Upper lobe of right lung (tissue), 1 donor: ENCODE measurements at places on chromosomes 12 and 14. TPM values are rescaled to one million over a fixed set of nuclear protein-coding genes. Genes with fewer than 3 reads are reported as not detected.

Gene KRT8
- total RNA-seq: 223 TPM

GRCh38 chr12:104000807-104001434 lies 35.2 kb downstream of the TDG start:
- H3K36me3 ChIP-seq: no peaks in the 10 kb centered on the region
- peaks cover 5% of the 10 kb centered on the region for H3K27me3 ChIP-seq
- no peaks in the 10 kb centered on the region for H3K4me1 ChIP-seq
- DNase-seq: no peak
- H3K27ac ChIP-seq: no peak overlapping the region

DNA sequence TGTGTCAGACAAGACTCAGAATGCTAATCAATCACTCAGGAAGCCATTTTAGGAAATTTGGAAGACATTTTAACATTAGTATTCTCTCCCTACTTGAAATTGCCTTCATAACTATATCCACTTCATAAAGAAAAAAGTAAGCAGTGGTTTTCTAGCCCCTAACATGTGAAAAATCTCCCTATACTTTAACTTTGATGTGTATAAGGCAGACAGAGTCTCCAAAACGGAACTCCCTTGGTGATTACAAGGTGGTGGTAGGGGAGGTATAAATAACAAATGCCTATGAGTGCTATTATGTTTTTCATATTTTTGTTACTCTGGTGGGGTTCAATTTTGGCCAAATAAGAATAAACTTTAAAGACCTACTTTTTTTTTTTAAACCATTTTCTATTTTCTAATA lies 300.3 kb downstream of the BTG1 start:
- no peak overlapping the region for H3K27ac ChIP-seq
- no peaks in the 10 kb centered on the region for H3K27me3 ChIP-seq
- no peaks in the 10 kb centered on the region for H3K4me1 ChIP-seq
- DNase-seq: no peak
- H3K4me3 ChIP-seq: no peak overlapping the region

Gene FAM181A
- 3.5 TPM for total RNA-seq

DNA sequence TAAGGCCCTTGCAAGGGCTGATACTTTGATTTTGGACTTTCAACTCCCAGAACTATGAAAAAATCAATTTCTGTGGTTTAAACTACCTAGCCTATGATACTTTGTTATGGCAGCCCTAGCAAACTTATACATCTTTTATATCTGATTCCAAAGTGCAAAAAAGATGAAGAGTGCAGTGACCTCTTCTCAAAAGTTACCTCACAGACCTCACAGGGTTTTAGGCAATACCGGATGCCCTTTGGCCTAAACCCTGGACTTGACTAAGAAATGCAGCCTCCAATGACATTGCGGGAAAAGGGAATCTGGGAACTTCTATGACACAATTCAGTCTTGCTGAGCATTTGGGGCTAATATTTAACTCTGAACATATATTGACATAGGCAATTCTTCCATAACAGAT lies 63.3 kb downstream of the IGF1 start:
- no peak overlapping the region for H3K4me3 ChIP-seq
- H3K27me3 ChIP-seq: no peaks in the 10 kb centered on the region
- no peaks in the 10 kb centered on the region for H3K36me3 ChIP-seq
- no peak for DNase-seq

GRCh38 chr14:104352493-104353220 lies 214.3 kb downstream of the KIF26A start:
- DNase-seq: no peak
- H3K36me3 ChIP-seq: no peaks in the 10 kb centered on the region

DNA sequence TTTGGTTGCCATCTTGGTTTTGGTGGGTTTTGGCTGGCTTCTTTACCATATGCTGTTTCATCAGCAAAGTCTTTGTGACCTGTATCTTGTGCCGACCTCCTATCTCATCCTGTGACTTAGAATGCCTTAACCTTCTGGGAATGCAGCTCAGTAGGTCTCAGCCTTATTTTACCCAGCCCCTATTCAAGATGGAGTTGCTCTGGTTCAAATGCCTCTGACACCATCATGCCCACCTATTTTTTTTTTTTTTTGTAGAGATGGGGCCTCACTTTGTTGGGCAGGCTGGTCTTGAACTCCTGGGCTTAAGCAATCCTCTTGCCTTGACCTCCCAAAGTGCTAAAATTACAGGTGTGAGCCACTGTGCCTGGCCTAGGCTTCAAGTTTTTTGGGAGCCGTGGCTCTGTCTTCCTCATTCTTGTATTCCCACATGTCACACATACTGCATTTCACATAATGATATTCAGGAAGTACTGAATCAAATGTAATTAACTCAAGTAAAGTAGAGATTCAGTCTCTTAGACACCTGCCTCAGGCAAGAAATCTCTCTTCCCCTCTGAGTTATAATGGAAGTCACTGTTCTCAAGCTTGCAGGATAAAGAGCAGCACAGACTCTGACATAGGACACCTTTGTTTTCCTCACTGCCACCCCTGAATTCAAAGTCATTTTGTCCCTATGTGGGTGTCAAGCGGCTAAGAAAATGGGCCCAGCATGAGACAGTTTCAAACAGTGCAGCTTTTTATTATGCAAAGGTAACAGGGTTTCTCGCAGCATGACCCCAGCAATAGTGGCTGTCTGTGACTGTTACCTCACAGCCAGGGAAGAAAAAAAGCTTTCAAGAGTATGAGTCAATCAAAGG lies 159.0 kb downstream of the PTPN11 start:
- H3K27me3 ChIP-seq: peaks cover 28% of the 10 kb centered on the region
- no peak for DNase-seq
- no peaks in the 10 kb centered on the region for H3K36me3 ChIP-seq
- no peak overlapping the region for H3K27ac ChIP-seq
- no peaks in the 10 kb centered on the region for H3K4me1 ChIP-seq

GRCh38 chr12:124681779-124682391 lies 114.5 kb upstream of the NCOR2 start:
- H3K27ac ChIP-seq: peak overlapping the region; percentile 61
- no peak for DNase-seq
- peaks cover 67% of the 10 kb centered on the region for H3K4me1 ChIP-seq
- no peak overlapping the region for H3K4me3 ChIP-seq
- no peaks in the 10 kb centered on the region for H3K27me3 ChIP-seq

GRCh38 chr12:54001283-54002187 lies 1.6 kb downstream of the HOXC9 start:
- H3K4me3 ChIP-seq: no peak overlapping the region

Gene SLCO1B1
- total RNA-seq: not detected

- peaks cover 66% of the 10 kb centered on the region for H3K4me1 ChIP-seq
- no peak overlapping the region for H3K4me3 ChIP-seq
- no peak for DNase-seq
- H3K27me3 ChIP-seq: no peaks in the 10 kb centered on the region
- peak overlapping the region; percentile 31 for H3K27ac ChIP-seq
- H3K36me3 ChIP-seq: no peaks in the 10 kb centered on the region
These were observed 22.4 kb downstream of the PXN start for GRCh38 chr12:120242971-120243699.

Gene MYL2
- total RNA-seq: not detected

Gene CD163
- total RNA-seq: 234 TPM

DNA sequence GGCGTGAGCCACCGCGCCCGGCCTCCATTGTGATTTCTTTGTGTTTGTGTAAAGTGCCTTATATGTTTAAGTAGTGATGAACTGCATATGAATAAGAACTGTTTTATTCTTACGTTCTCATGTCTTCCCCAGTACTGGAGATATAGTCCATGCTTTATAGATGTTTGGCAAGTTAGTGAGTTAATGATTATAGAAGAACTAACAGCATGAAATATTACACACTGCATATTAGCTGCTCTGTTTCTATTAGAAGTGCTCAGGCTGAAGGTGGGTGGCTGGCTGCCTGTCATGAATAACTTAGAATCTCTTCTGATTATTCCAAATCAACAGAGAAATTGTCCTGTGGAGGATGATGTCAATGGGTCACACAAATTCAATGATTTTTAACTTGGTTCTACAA lies 709.4 kb downstream of the GALC start:
- H3K27ac ChIP-seq: no peak overlapping the region
- DNase-seq: no peak
- H3K4me1 ChIP-seq: no peaks in the 10 kb centered on the region
- no peaks in the 10 kb centered on the region for H3K27me3 ChIP-seq
- H3K36me3 ChIP-seq: no peaks in the 10 kb centered on the region
- H3K4me3 ChIP-seq: no peak overlapping the region

DNA sequence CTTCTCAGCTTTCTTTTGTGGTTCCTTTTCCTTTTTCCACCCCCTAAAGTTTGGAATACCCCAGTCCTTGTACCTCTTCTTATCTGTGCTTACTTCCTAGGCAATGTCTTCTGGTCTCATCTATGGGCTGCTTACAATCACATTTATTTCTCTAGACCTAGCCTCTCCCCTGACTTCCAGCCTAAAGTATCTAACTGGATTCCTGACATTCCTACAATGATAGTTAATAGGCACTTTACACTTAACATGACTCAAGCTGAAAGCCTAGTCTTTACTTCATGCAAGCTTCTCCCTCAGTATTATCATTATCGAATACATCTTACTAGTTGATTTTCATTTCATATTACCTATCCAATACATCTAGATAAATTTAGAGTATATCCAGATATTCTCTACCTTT lies 21.2 kb downstream of the CLECL1 start:
- H3K4me3 ChIP-seq: no peak overlapping the region
- no peak for DNase-seq
- no peaks in the 10 kb centered on the region for H3K36me3 ChIP-seq
- H3K27ac ChIP-seq: no peak overlapping the region
- H3K27me3 ChIP-seq: no peaks in the 10 kb centered on the region

GRCh38 chr12:51000245-51000644 lies 25.9 kb downstream of the SLC11A2 start:
- H3K4me3 ChIP-seq: no peak overlapping the region
- peaks cover 92% of the 10 kb centered on the region for H3K36me3 ChIP-seq
- H3K4me1 ChIP-seq: no peaks in the 10 kb centered on the region
- no peaks in the 10 kb centered on the region for H3K27me3 ChIP-seq
- no peak for DNase-seq

Gene FITM1
- total RNA-seq: 1.1 TPM

DNA sequence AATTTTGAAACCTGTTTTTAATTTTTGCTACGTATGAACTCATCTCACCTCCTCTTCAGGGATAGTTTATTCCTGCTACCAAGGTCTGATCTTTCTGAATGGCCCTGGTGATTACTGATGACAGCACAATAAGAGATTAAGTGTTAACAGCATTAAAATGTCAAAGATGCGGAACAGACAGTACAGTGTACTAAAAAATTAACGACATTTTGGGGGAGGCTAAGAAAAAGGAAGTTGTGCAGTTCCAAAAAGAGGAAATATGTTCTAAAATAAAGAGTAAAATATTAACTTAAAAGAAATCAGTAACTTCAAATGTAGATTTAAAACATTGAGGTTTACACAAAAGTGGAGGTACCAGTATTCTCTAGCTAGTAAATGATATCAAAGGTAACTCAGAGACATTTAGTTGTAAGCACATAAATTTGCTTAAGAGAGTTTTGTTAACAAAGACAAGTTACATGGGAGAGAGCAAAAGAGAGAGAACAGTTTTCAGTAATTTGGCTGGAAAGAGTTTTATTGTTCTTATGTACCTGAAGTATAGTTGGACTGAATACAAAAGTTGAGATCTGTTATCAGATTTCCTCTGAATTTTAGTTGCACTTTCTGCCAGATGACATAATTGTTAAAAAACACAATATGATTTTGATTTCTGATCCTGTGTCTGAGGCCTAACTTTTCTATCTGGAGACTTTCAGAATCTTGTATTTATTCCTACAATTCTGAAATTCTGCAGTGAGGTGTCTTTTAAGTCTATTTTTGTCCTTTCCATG lies 4.2 kb upstream of the CLECL1 start:
- peak overlapping the region; percentile 67 for H3K27ac ChIP-seq
- DNase-seq: no peak
- no peak overlapping the region for H3K4me3 ChIP-seq
- H3K4me1 ChIP-seq: peaks cover 9% of the 10 kb centered on the region
- H3K36me3 ChIP-seq: no peaks in the 10 kb centered on the region

Gene NELL2
- 1.6 TPM for total RNA-seq

GRCh38 chr12:115439008-115439601 lies 755.1 kb upstream of the TBX3 start:
- H3K27me3 ChIP-seq: no peaks in the 10 kb centered on the region
- no peaks in the 10 kb centered on the region for H3K4me1 ChIP-seq
- H3K36me3 ChIP-seq: no peaks in the 10 kb centered on the region
- no peak for DNase-seq
